ENCODE measurements at places on chromosomes 13 and 19. TPM values are rescaled to one million over a fixed set of nuclear protein-coding genes. Genes with fewer than 3 reads are reported as not detected.

DNA sequence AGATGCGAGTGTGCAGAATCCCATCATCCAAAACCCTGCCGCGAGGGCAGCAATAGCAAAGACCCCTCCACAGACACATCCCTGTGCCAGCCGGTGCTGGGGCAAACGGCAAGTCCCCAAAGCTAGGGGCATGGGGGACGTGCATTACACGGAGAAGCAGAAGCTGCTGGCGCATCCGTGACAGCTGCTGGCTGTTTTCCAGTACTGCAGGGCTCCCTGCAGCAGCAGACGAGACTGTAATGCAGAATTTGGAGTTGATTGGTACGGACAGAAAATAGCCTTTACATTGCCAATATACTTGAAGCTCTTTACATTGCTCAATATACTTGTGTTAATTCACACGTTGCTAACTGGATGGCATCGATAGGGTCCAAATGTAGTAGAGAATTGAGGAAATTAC lies 77.2 kb upstream of the TMTC4 start:
- no peak for DNase-seq
- H3K27ac ChIP-seq, result no peak overlapping the region
- H3K27me3 ChIP-seq, result no peaks in the 10 kb centered on the region
- H3K36me3 ChIP-seq, result no peaks in the 10 kb centered on the region
- no peaks in the 10 kb centered on the region for H3K4me1 ChIP-seq
- no peak overlapping the region for H3K4me3 ChIP-seq

DNA sequence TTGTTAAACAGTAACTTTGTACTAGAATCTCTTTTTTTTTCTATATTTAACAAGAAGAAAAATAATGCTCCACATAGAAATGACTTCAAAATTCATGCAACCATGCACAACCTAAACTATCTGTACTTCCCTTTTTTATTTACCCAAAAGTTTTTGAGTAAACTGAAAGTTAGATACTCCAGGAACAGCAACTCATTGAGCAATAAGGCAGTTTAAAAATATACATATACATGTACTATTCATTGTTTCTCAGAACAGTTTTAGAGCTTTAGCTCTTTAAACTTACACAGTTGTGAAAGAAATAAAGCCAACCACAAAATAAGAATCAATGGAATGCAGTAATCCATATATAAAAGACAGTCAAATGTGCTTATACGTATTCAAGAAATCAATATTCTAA lies 39.2 kb downstream of the MTMR6 start:
- H3K27ac ChIP-seq, result no peak overlapping the region
- H3K27me3 ChIP-seq, result no peaks in the 10 kb centered on the region
- H3K36me3 ChIP-seq, result no peaks in the 10 kb centered on the region
- no peak overlapping the region for H3K4me3 ChIP-seq
- DNase-seq, result no peak

GRCh38 chr19:48741129-48741999 lies 954 bp upstream of the RASIP1 start:
- no peaks in the 10 kb centered on the region for H3K36me3 ChIP-seq
- no peaks in the 10 kb centered on the region for H3K4me1 ChIP-seq
- H3K27ac ChIP-seq, result peak overlapping the region; percentile 70
- DNase-seq, result no peak

- no peak overlapping the region for H3K4me3 ChIP-seq
- no peaks in the 10 kb centered on the region for H3K36me3 ChIP-seq
- H3K27ac ChIP-seq, result no peak overlapping the region
- no peaks in the 10 kb centered on the region for H3K27me3 ChIP-seq
These were observed 104.2 kb upstream of the IPO5 start for GRCh38 chr13:97849305-97849704.

GRCh38 chr19:3285647-3286176 lies 61.3 kb downstream of the CELF5 start:
- peak overlapping the region; percentile 80 for H3K27ac ChIP-seq
- no peaks in the 10 kb centered on the region for H3K27me3 ChIP-seq
- peak overlapping the region; percentile 55 for H3K4me3 ChIP-seq
- H3K4me1 ChIP-seq, result no peaks in the 10 kb centered on the region

DNA sequence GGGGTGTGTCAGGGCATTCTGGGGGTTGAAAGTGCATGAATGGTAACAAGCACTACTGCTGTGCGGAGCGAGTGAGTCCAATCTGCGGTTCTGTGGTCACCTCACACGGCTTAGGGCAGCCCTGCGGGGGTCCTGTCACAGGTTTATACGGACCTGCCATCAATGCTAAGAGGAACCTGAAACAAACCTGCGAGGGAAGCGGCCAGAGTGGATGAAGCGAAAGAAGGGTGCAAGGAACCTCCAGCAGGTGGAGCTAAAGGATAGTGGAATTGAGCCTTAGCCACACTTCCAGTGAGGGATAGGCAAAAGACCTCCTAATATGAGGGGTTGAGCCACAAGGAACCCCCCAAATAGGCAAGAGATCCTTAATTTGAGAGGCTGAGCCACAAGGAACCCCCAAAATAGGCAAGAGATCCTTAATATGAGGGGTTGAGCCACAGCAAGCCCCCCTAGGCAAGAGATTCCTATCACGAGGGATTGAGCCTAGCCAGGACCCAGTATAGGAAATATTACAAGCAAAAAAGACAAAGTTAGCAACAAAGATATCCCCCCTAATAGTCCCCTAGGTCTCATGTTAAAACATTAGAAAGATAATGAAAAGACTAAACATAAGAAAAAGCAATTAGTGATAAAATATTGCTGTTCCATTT lies 6.3 kb upstream of the ZNF69 start:
- no peaks in the 10 kb centered on the region for H3K27me3 ChIP-seq
- H3K27ac ChIP-seq, result no peak overlapping the region
- no peaks in the 10 kb centered on the region for H3K4me1 ChIP-seq
- H3K4me3 ChIP-seq, result no peak overlapping the region
- peak; percentile 61 for DNase-seq
- H3K36me3 ChIP-seq, result no peaks in the 10 kb centered on the region

The LILRB3 gene
- 28.3 TPM for total RNA-seq

The DENND1C gene
- 2.5 TPM for total RNA-seq

The ZNF880 gene
- 18.6 TPM for total RNA-seq
